ENCODE measurements at places on chromosomes 4 and X.

DNA sequence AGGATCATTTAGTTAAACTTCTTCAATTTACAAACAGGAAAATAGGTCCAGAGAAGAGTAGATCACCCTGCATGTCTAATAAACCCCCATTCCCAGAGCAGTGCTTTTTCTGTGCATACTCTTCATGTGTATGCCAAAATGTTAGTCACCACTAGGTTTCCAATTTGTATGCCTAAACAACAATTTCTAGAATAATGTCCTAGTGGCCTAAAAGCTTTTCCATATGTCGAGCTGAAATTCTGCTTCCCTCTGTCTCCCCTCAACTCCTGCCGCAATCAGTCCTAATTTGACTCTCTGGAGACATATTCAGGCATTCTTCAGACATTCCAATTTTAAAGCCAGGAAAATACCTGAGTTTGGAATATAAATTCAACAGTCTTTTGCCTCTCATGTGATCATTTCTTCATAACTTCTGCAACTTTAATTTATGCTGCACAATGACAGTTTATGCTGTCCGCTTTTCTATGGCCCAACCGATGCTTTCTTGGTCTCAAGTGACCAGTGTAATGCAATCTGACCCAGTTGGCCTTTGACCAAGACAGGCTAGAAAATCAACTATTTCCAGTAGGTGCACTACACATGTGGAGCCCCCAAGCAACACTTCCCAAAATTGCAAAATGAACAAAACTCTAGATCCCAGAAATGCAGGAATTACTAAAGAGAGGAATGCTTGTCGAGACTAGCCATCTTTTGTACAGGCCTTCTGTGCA lies 122.9 kb upstream of the FMR1 start:
- DNase-seq: no peak

GRCh38 chrX:18900401-18900976 lies 83.4 kb downstream of the PHKA2 start:
- no peak for DNase-seq

DNA sequence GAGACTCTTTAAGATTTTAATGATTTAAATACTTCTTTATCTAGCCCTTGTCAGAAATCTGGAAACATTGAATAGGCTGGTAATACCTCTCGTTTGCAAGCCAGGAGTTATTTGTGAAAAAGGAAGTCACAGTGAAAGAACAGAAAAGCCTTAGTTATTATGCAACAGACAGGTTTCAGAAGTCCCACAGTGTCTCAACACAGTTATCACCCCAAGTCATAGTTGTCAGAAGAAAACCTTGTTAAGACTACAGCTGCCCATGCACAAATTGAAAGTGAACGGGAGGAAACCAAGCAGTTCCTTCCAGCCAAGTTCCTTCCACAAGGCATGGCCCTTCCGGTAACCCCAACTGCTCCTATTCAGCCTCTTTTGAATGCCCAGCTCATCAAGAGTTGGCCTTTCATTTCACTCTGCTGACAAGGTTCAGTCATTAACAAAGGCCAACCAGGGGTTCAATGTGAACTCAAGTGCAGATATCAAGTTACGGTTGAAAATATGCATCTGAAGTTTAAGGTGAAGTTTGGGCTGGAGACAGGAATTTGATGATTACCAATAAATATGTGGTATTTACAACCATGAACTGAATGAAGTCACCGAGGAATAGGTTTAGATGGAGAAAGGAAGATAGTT lies 15.6 kb downstream of the ALPK1 start:
- no peak for DNase-seq

DNA sequence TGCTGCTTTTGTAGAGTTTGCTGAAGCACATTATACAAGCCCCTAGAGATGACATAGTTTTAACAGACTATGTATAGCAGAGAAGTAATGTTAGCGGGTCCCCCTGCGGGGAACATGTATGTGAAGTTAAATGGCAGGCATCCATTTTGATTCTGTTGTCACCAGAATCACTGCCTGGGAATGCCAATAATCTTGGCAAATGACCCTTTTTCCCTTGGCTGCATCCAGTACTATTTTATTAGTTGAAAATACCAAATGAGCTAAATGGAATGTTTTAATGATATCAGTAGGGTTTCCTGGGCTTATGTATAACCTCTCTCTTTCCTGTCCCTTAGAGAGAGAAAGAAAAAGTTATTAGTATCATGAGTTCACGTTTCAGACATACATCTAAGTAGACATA lies 93.6 kb downstream of the LIMCH1 start:
- no peak for DNase-seq

DNA sequence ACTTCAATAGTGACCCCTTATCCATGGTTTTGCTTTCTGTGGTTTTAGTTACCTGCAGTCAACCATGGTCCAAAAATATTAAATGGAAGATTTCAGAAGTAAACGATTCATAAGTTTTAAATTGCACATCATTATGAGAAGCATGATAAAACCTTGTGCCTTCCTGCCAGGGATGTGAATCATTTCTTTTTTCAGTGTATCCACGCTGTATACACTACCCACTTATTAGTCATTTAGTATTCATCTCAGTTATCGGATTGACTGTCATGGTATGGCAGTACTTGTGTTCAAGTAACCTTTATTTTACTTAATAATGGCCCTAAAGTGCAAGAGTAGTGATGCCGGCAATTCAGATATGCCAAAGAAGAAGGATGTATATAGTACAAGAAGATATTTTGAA lies 37.7 kb upstream of the TASL start:
- DNase-seq: no peak

DNA sequence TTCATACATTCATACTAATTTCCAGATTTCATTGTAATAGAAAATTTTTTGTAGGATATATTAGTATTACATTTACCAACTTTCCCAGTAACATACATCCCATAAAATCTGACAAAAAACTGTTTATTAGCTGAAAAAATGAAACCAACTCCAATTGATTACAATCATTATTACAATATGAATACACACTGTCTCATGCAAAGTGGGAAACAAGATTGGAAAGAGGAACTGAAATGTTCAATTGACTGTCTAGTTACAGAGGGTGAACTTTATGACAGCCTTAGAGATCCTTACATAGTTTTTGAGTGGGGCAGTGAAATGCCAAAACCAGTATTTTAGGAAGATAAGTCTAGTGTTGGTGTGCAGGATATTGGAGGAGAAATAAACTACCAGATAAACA lies 2.3 kb upstream of the AMBN start:
- DNase-seq: no peak

GRCh38 chr4:79141530-79141929 lies 184.3 kb downstream of the NAA11 start:
- DNase-seq: no peak

DNA sequence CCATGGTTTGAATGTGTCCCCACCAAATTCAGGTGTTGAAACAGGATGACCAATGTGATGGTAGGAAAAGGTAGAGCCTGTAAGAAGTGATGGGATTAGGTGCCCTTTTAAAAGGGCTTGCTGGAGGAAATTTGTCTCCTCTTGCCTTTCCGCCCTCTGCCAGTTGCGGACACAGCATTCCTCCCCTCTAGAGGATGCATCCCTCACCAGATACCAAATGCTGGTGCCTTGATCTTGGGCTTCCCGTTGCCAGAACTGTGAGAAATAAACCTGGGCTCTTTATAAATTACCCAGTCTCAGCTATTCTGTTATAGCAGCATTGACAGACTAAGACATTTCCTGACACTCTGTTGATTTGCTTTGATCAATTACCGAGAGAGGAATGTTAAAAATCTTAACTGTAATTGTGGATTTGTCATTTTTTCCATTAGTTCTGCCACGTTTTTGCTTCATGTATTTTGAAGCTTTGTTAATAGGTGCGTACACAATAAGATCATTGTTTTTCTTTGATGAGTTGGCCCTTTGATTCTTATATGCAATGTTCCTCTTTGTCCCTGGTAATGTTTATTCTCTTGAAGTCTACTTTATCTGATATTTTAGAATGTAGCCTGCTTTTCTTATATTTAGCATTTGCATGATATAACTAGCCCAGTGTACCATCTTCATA lies 13.3 kb downstream of the NFKB1 start:
- DNase-seq: no peak
